ENCODE measurements at places on chromosomes 4 and X.

GRCh38 chr4:27412613-27413012, 552.0 kb downstream of the STIM2 start:
- no peak for DNase-seq

DNA sequence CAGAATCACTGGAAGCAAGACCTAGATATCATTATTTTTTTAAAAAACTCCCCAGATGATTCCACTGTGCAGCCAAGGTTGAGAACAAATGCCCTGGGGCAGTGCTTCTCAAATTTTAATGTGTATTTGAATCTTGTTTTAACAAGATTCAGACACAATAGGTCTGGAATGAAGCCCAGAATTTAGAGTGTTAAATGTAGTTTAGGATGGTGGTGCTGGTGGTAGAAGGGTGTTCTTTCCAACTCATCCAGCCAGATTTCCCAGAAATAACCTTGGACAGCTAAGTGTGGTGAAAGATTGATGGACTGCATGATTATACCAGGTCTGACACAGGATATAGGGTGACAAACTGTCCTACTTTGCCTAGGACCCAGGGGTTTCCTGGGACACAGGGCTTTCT, 120.1 kb upstream of the MED14 start:
- DNase-seq, result no peak

- no peak for DNase-seq
Measured at GRCh38 chr4:13484749-13485221, 645 bp upstream of the RAB28 start.

GRCh38 chr4:75514949-75515612, 808 bp downstream of the THAP6 start:
- DNase-seq, result no peak

- DNase-seq, result no peak
Measured at GRCh38 chr4:168534535-168534934, 37.7 kb downstream of the PALLD start.

DNA sequence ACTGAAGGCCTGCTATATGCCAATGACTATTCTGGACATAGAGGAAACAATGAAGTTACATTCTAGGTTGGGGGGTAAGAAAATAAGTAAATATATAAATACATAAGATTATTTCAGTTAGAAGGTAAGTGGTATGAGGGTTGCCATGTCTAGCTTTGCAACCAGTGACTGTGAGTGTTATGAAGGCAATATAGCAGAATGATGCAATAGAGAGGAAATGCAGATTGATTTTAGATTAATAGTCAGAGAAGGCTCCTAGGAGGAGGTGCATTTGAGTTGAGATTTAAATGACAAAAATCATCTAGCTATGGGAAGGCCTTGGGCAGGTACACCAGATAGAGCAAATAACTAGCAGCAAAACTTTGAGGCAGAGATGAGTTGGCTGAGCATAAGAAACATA, 243.2 kb downstream of the FBXO8 start:
- DNase-seq, result no peak

- no peak for DNase-seq
Measured at GRCh38 chr4:3613967-3614730, 81.9 kb upstream of the LRPAP1 start.

DNA sequence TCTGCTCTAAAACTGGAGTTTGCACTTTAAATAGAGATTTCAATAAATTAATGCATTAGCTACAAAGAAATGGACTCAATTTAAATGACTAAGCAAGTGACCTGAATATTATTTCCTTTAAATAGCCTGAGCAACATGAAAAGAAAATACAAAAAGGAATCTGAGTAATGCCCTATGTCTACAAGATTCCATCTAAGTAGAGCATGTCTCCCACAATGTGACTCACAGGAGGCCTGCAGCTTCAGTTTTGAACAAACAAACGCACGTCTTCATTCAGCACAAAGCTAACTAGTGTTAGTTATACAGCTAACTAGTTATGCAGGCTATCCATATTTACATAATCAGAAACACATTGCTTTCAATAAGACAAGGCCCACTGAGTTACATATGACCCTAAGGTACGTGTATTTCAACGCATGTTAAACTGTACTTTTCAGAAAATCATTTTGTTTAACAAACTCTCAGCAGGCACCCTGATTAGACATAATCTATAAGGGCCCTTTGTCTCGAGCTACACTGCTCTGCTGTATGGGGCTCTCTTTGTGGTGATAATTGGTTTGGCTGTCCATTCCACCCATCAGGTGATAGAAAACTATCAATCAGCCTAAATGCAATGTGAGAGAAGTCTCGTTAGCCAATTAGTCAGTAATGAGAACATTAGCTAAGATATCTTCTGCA, 116.5 kb downstream of the MAML3 start:
- DNase-seq, result no peak

- DNase-seq, result no peak
Measured at GRCh38 chrX:14672611-14673172, 143.4 kb downstream of the GLRA2 start.

DNA sequence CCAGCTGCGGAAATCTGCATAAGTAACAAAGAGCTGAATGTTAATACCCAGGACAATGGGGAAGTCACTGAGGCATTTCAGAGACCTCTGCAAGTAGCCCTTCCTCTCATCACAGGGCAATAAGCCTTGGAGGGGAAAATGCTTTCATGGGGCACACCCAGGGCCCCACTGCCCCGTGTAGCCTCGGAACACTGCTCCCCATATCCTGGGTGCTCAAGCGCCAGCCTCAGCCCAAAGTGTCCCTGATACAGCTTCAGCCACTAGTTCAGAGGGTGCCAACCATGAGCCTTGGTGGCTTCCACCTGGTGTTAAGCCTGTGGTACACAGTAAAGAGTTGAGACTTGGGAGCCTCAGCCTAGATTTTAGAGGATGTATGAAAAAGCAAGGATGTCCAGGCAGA, 402.8 kb upstream of the CXorf51A start:
- DNase-seq, result no peak

- no peak for DNase-seq
Measured at GRCh38 chr4:20095805-20096541, 155.7 kb upstream of the SLIT2 start.

- no peak for DNase-seq
Measured at GRCh38 chr4:51894059-51894645, 51.2 kb downstream of the DCUN1D4 start.

GRCh38 chr4:41749631-41750039, 1.1 kb upstream of the PHOX2B start:
- no peak for DNase-seq

- no peak for DNase-seq
Measured at GRCh38 chrX:95903490-95903889, 781.2 kb upstream of the DIAPH2 start.

- no peak for DNase-seq
Measured at GRCh38 chr4:1133033-1133432, 19.7 kb upstream of the RNF212 start.

DNA sequence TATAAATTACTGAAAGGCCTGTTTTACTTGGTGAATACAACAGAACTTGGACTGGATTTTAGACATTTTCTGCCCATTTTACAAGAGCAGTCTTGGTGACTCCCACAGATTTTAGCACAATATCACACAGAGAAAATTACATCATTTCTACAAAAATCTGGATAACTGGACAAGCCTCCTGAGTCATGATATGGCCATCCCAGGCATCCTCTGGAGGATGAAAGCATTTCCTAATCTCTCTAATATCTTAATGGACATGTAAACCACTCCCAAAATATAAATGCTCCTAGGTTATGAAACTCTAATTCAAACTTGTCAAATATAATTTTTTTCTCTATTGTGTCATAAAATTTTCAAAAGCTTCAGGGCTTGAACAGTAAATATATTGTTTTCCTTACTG, 1170.8 kb upstream of the PCDH7 start:
- DNase-seq, result no peak

GRCh38 chrX:15530318-15530717, 29.7 kb downstream of the BMX start:
- no peak for DNase-seq

GRCh38 chr4:128355305-128355704, 67.7 kb upstream of the PGRMC2 start:
- DNase-seq, result no peak

DNA sequence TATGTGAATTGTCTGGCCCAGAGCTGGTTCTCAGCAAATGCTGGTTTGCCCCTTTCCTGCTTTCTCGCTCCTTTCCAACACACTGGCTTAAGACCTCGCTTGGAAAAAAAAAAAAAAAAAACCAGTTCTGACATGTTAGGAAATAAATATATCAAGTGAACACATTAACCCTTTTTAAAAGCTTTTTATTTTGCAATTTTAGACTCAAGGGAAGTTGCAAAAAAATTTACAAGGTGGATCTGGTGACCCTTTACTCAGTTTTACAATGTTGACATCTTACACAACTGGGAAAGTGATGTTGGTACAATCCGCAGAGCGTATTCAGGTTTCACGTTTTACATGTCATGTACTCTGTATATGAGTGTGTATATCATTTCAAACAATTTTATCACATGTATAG, 100.1 kb downstream of the RTL5 start:
- no peak for DNase-seq

GRCh38 chrX:104749951-104750610, 184.1 kb downstream of the IL1RAPL2 start:
- no peak for DNase-seq

GRCh38 chr4:105541420-105541819, 11.0 kb upstream of the ARHGEF38 start:
- DNase-seq, result no peak

- DNase-seq, result no peak
Measured at GRCh38 chr4:139085141-139085540, 69.6 kb downstream of the NOCT start.

DNA sequence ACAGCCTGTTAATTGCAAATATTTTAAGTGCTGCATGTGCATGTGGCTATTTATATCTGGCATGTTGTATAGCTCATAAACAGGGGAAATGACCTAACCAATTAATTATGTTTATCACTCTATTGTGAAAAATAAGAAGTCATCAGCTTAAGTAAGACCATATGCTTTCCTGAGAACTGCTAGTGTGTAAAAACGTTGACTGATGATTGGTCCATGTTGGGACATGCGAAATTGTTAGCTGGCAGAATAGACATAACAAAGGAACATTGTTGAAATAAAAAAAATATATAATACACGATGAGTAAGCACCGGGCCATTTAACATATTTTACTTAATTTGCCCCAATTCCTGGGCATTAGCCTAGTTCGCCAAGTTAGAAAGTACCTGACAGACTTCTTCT, 207.5 kb downstream of the ANK2 start:
- no peak for DNase-seq
